ENCODE measurements at places on chromosomes 2 and 18.

DNA sequence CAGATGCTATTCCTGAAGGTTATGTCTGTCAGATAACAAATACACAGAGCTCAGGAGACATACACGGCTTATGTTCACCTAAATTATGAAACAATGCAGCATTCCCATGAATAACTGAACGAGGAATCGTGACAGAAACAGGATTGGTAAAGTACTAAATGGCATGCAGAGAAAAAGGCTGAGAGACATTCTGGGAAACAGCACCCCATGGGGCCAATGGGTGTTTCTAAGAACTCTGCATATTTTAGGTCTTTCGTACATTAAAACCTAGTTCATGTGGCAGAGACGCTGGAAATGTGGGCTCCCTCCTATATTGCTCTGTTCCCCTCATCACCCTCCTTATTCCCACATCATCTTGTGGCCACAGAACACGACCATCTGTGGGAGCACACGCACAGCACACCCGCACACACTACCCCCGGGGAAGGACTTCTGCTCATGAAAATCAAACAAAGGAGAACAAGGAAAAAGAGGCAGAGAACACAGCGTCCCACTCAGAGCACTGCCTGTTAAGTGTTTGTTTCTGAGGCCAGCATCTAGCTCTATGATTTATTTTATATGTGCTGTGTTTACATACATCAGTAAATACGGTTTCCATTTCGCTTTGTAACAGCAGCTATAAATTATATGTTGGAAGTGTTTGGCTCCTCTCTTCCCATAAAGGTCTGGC lies 143.6 kb downstream of the AFF3 start:
- DNase-seq: no peak

DNA sequence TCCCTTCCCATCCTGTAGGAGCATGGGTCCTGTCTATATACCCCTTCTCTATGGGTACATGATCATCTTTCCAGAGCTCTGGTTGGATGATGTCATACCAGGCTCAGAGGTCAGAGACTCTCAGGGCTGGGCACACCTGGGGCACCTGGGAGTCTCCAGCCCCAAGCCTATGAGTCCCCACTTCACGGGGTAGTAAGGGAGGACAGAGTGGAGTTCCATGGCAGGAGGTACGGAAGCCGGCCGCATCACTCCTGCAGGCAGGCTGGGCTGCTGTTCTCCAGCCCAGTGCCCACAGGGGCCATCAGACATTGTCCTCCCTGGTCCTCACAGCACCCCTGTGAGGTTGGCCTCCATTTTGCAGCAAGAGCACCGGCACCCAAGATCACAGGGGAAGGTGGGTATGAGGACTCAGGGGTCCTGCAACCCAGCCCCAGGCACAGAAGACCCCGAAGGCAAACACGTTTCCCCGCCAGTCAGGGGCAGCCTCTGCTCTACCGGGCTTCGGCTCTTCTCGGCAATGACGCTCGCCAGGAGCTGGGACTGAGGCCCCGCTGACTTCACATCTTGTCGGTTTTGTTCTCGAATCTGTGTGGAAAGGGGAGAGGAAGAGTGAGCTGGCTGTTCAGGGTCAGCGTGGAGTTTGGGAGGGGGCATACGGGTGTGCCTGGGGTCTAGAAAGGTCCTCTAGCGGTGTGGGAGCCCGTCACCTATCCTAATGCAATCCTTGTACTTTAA lies 91.5 kb downstream of the ADD2 start:
- no peak for DNase-seq

DNA sequence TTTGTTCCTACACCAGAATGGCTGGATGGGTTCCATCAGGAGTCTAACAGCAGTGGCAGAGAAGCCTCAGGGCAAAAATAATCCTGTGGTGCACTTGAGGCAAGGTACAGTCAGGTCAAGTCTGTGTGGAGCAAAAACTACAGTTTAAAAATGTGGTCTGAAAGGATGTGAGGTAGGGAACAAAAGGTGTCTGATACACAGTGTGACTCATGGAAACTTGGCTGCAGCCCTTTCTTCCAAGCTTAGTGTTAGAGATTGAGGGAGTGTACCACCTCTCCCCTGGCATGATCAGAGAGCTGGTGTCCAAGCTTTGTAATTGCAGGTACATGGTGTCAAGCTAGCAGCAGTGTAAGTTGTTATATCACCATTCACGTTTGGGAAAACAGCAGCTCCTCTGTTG lies 8.9 kb downstream of the ANKAR start:
- no peak for DNase-seq

- no peak for DNase-seq
These were observed 82.3 kb downstream of the VAPA start for GRCh38 chr18:9996094-9996493.

- no peak for DNase-seq
These were observed 5.0 kb downstream of the LDLRAD4 start for GRCh38 chr18:13223311-13224143.

- no peak for DNase-seq
These were observed 323.5 kb upstream of the TANK start for GRCh38 chr2:160836755-160837154.

DNA sequence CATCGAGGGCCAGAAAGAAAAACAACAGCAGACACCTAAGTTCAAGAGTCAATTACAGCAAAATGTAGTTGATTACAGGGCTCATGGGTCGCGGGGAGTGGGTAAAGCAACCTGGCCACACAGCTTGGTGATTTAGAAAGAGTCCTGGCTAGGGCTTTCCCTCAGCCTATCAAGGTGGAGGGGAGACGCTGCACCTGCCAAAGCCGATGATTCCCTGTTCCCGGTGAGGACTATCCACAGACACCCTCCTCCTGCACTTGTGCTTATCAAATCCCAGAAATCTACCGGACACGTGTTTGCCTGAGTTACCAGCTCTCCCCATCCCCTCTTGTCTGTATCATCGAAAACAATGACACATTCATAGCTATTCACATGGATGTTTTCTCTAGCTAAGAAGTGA lies 7.0 kb upstream of the SOX11 start:
- DNase-seq: no peak

GRCh38 chr2:9782197-9782719 lies 61.0 kb upstream of the TAF1B start:
- DNase-seq: peak; percentile 65

- DNase-seq: no peak
These were observed 41.2 kb upstream of the GCFC2 start for GRCh38 chr2:75751824-75752468.

Measured in activated CD4-positive, CD25-positive, alpha-beta regulatory T cell treated with anti-CD3 and anti-CD28 coated beads, Interleukin-2, amount 50 U/mL, for 16 hours (primary cell).